ENCODE measurements at places on chromosomes 5 and 9.

- no peak for DNase-seq
Measured at GRCh38 chr5:6412811-6413210, 34.5 kb upstream of the MED10 start.

DNA sequence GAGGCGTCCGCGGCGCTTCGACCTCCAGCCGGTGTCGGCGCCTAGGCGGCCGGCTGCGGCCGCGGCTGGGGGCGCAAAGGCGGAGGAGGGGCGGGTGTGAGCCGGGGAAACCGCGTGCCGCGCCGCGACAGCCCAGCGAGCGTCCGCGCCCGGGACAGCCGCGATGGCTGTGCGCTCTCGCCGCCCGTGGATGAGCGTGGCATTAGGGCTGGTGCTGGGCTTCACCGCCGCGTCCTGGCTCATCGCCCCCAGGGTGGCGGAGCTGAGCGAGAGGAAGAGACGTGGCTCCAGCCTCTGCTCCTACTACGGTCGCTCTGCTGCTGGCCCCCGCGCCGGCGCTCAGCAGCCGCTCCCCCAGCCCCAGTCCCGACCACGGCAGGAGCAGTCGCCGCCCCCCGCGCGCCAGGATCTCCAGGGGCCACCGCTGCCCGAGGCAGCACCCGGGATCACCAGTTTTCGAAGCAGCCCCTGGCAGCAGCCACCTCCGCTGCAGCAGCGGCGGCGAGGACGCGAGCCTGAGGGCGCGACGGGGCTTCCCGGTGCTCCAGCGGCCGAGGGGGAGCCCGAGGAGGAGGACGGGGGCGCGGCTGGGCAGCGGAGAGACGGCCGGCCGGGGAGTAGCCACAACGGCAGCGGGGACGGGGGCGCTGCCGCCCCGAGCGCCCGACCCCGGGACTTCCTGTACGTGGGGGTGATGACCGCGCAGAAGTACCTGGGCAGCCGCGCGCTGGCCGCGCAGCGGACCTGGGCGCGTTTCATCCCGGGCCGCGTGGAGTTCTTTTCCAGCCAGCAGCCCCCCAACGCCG, 605 bp downstream of the CHSY3 start:
- no peak for DNase-seq

- DNase-seq, result no peak
Measured at GRCh38 chr5:173642191-173642816, 25.9 kb upstream of the BOD1 start.

GRCh38 chr5:91137647-91138046, 245.5 kb downstream of the ARRDC3 start:
- no peak for DNase-seq

DNA sequence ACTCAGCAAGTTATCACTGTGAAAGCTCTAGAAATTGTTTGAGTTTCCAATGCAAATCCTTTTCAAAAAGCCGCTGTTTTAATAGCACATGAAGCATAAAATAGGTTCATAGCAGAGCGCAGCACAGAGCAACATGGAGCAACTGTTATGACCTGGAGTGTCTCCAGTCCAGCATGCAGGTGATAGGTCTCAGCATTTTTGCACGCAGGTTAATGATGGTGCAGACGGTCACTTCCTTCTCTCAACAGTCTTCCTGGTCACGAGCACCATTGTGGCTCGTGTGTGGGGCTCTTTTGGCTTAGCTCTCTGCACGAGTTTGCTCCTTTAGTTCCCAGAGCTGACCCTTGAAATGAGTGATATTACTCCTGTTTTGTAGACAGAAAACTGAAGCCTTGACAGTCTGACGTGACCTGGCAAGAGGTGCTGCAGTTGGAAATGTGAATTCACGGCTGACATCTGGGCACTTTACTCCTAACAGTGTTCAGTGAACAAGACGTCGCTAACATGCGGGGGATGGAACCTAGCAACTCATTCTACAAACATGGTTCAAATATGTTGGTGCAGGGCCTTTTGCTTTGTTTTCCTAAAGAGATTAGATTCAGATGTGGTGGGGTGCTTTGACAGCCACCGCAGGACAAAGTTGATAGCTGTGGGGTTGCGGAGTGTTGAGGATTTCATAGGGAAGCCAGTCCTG, 10.0 kb downstream of the TENT4A start:
- no peak for DNase-seq

DNA sequence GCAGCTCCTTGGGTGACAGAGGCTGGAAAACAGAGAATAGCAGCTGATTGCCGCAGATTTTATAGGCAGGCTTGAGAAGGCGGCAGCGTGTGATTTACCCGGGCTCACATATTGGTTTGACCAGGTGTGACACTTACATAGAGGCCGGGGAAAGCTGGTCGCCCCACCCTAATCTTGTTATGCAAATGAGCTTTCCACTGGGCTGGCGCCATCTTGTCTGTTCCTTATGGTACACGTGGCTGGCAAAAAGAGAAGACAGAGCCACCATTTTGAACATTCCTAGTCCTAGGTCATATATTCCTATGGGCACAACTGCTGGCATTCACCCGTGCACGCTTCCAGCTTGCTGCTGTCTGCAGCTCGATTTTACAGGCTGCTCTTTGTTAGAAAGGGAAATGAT, 11.3 kb upstream of the SPZ1 start:
- DNase-seq, result no peak

- no peak for DNase-seq
Measured at GRCh38 chr5:94746731-94747124, 128.3 kb downstream of the SLF1 start.

GRCh38 chr5:146675636-146676035, 159.6 kb upstream of the GPR151 start:
- DNase-seq, result no peak

- DNase-seq, result no peak
Measured at GRCh38 chr9:98536542-98537173, 172.1 kb downstream of the GABBR2 start.

DNA sequence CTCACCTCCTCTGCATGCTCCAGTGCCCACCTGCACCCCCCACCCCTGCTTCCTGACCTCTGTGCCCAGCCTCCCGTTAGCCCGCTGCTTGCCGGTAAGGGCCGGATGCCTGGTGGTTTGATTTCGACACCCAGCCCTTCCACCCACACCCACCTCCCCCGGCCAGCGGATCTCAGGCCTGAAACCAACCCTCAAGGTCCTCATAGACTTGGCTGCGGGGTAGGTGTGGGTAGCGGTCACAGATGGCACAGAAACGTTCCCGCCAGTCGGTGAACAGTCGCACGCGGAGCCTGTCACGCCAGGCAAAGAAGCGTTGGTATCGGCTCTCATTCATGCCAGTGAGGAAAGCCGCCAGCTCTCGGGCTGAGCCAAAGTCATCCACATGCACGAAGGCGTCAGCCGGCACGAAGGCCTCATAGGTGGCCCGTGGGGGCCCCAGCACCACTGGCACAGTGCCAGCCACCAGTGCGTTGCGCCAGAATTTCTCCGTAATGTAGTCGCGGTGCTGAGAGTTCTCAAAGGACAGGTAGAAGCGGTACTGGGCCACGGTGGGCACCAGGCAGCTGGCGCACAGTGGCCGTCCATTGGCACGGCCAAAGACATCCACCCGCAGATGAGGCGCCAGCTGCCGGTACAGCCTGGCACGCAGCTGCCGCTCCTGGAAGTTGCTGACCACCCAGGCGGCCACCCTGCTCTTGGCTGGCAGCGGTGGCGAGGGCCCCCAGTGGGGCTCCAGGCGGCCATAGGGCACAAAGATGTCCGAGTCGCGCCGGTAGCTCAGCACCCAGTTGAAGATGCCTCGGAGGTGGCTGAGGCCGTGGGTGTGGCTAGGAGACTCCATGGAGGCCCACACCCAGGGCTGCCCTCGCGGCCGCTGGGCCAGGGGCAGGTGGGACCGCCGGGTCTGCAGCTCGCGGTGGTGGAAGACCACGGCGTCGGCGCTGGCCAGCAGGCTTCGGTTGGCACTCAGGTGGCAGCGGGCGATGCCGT, 1.1 kb downstream of the FUT7 start:
- no peak for DNase-seq

- DNase-seq, result no peak
Measured at GRCh38 chr5:13218518-13218917, 726.0 kb downstream of the DNAH5 start.

DNA sequence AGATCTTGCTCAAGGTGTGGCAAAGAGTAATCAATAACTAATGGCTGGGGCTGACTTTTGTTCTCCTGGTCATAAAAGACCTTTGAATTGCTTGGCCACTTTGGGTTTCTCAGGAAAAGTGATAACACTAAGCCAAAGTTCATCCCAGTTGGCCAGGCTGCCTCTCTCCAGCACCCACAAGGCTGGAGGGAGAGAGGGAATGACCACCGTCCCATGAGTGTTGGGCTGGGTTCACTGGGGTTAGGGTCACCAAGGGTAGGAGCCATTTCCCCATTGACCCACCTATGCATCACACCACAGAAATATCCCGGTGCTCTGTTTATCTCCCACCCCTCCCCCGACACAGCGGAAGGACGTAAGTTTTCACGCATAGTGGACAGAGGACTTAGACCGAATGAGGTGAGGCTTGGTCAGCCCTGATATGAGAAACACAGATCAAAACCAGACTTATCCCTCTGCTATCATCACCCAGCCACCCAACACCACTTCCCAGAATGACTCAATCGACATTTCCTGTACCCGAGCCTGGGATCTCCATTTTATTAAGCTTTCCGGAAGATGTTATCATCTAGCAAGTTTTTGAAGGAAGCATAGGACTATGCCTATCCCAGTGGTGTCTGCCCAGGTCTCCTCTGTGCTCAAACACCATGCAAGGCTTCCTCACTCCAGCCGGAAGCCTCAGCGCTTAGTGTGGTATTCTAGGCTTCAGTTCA, 27.0 kb upstream of the PPARGC1B start:
- no peak for DNase-seq

DNA sequence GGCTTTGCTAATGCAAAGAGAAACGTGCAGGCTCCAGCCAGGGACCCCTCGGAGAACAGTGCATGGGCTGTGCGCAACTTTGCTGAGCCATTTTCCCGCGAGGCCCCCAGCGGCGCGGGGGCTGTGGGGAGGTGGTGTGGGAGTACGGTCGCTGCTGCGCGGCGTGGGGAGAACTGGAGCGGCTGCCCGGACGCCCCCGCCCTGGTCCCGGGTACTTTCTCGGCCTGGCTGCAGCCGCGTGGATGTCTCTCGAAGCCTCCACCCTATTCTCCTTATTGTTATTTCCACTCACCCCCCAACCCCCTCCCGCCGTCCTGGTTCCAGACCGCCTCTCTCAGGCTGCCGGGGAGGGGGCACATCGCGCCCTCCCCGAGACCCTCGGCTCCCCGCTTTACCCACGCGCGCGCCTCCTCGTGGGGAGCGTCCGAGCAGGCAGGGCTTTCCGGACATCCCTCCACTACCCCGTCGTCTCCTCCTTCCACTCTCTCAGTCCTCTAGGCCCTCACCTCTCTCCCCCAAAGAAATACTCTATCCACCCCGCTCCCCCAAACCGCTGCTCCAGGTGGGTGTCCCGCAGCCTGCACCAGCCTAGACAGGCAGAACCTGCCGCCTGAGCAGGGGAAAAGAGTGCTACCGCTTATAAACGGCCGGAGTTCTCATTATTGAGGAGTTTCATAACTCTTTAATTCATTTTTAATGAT, 68.6 kb upstream of the TBCA start:
- no peak for DNase-seq

GRCh38 chr5:160432787-160433186, 11.1 kb downstream of the PTTG1 start:
- no peak for DNase-seq

DNA sequence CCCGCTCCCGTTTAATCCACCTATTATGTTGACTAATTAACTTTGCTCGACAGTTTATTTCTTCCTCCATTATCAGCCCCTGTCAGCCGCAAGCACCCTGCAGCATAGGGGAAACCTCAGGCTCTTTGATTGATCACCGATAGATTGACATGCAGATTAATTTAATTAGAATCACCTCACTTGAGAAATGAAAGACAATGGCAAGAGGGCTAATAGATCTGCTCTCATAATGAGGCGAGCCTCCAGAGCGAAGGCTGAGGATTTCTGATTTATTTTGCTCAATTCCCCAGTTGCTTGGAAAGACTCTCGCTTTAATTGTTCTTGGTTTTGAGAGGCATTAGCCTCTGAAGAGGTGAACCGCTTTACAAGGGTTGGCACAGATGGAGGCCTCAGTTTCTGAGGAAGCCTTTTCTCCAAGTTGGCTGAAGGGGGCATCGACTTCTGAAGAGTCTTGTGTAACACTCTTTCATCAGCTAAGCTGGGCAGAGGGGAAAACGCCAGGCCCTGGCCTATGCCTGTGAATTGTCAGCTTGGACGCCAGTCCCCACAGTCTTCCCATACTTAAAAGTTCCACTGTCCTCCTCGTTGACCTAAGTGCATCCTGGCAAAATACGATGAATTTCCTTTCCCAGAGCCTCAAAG, 275.4 kb downstream of the EBF1 start:
- DNase-seq, result no peak

Data from LoVo (cell line).